ENCODE measurements at places on chromosomes 2 and 18. TPM values are rescaled to one million over a fixed set of nuclear protein-coding genes. Genes with fewer than 3 reads are reported as not detected.

The RFX8 gene
- 4.0 TPM for polyA plus RNA-seq

The HOXD8 gene
- polyA plus RNA-seq: 36.6 TPM

DNA sequence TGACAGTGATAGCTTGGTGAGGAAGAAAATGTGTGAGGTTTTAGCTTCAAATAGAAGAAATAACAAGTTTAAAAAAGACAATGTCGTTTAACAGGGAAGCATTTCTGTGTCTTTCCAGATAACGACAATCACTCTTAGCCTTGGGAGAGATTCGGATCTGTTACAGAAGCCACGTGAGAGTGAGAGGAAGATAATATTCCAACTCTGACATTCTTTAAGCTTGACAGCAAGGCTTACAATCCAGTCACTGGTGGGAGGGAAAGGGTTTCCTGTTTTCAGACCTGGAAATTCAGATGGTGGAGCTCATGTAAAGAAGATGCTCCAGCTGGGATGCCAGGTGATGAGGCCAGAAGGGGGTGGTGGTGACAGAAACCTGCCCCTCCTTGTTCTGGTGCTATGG lies 30.8 kb downstream of the FBXO48 start:
- peaks cover 22% of the 10 kb centered on the region for H3K4me1 ChIP-seq
- DNase-seq: no peak
- H3K27me3 ChIP-seq: no peaks in the 10 kb centered on the region
- peak overlapping the region; percentile 77 for H3K27ac ChIP-seq
- H3K36me3 ChIP-seq: no peaks in the 10 kb centered on the region

The DSG1 gene
- polyA plus RNA-seq: 5.4 TPM

DNA sequence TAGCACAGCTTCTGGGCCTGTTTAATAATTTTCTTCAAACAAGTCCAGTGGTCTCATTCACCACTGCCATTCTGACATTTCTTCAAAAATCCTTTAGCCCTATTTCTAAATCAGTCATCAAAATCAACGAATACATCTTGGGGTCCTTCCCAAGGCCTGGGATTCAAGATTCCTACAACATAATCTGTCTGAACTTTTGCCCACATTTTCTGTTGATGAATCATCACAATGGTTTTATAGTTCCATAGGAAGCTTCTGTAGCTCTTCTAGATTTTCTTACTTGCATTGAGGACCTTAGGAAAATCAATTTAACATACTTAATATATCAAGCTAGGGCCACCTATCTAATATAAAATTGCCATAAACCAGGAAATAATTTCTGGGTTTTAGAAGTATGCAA lies 811.8 kb upstream of the ACVR2A start:
- H3K36me3 ChIP-seq: no peaks in the 10 kb centered on the region
- H3K4me3 ChIP-seq: no peak overlapping the region
- H3K27me3 ChIP-seq: no peaks in the 10 kb centered on the region
- DNase-seq: no peak
- no peak overlapping the region for H3K27ac ChIP-seq

- no peaks in the 10 kb centered on the region for H3K27me3 ChIP-seq
- peaks cover 10% of the 10 kb centered on the region for H3K4me1 ChIP-seq
- no peak for DNase-seq
- no peak overlapping the region for H3K4me3 ChIP-seq
These were observed 18.8 kb downstream of the EPHA4 start for GRCh38 chr2:221553333-221553732.

The CD207 gene
- 1.5 TPM for polyA plus RNA-seq

The COL4A4 gene
- polyA plus RNA-seq: 3.4 TPM

The AP1S3 gene
- 2.6 TPM for polyA plus RNA-seq

GRCh38 chr2:113167115-113167932 lies 6.4 kb upstream of the PSD4 start:
- H3K36me3 ChIP-seq: no peaks in the 10 kb centered on the region
- DNase-seq: peak; percentile 79
- H3K4me3 ChIP-seq: no peak overlapping the region
- H3K27me3 ChIP-seq: no peaks in the 10 kb centered on the region
- H3K27ac ChIP-seq: peak overlapping the region; percentile 65

The TNFAIP6 gene
- 26.1 TPM for polyA plus RNA-seq

The UPP2 gene
- not detected for polyA plus RNA-seq

DNA sequence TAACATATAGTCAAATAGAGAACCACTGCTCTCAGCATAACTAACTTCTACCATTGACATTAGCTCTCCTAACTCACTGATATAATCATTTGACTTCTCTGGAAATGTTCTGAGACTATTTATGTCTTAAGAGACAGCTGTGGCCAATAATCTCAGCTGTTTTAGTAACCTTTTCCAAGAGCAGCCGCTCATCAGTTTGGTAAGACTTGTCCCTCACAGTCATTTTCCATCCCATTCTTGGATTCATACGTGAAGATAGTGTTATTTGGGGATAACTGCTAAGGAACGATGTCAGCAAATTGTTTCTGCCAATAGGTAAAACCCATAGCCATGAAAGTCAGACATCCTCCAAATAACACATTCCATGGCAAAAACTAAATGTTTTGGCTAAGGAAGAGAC lies 127.8 kb downstream of the LNPK start:
- no peak for DNase-seq
- no peaks in the 10 kb centered on the region for H3K27me3 ChIP-seq
- H3K4me3 ChIP-seq: no peak overlapping the region
- no peaks in the 10 kb centered on the region for H3K4me1 ChIP-seq

- peak overlapping the region; percentile 67 for H3K4me3 ChIP-seq
- DNase-seq: no peak
- no peak overlapping the region for H3K27ac ChIP-seq
- peaks cover 23% of the 10 kb centered on the region for H3K4me1 ChIP-seq
These were observed 607 bp upstream of the UBE2F start for GRCh38 chr2:237966250-237966564.

GRCh38 chr18:13809531-13810255 lies 14.3 kb upstream of the MC5R start:
- H3K4me3 ChIP-seq: no peak overlapping the region
- no peak for DNase-seq
- H3K4me1 ChIP-seq: no peaks in the 10 kb centered on the region
- no peaks in the 10 kb centered on the region for H3K36me3 ChIP-seq
- H3K27me3 ChIP-seq: no peaks in the 10 kb centered on the region

- no peak overlapping the region for H3K4me3 ChIP-seq
- H3K4me1 ChIP-seq: peaks cover 3% of the 10 kb centered on the region
- no peak for DNase-seq
- no peaks in the 10 kb centered on the region for H3K27me3 ChIP-seq
These were observed 160.4 kb upstream of the PID1 start for GRCh38 chr2:229431327-229431954.

DNA sequence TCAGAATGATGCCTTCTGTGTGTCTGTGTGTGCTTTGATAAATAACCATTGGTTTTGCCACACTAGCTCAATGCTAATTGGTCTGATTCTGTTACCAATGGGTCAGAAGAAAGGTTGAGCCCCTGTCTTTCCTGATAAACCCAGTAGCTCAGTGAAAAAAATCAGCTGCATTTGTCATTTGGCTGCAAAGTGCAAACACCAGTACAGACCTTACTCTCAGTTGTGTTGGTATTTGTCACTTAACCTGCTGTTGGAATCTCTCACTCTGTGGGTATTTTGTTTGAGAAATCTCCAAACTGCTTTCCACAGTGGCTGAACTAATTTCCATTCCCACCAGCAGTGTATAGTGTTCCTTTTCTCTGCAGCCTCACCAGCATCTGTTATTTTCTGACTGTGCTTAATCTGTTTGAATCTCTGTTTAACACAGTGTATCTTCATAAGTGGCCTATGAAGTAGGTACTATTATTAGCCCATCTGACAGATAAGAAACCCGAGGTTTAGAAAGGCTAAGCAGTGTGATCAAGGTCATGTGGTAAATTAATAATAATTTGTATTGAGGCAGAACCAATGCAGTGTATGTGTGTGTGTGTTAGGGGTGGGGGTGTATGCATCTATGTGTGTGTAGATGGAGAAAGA lies 26.7 kb downstream of the LIMS1 start:
- DNase-seq: no peak
- no peak overlapping the region for H3K27ac ChIP-seq
- H3K36me3 ChIP-seq: no peaks in the 10 kb centered on the region
- H3K4me3 ChIP-seq: no peak overlapping the region
- H3K27me3 ChIP-seq: no peaks in the 10 kb centered on the region

The STAT4 gene
- polyA plus RNA-seq: 59.4 TPM

The ACMSD gene
- 0.25 TPM for polyA plus RNA-seq

The TRIM54 gene
- polyA plus RNA-seq: 28.3 TPM

DNA sequence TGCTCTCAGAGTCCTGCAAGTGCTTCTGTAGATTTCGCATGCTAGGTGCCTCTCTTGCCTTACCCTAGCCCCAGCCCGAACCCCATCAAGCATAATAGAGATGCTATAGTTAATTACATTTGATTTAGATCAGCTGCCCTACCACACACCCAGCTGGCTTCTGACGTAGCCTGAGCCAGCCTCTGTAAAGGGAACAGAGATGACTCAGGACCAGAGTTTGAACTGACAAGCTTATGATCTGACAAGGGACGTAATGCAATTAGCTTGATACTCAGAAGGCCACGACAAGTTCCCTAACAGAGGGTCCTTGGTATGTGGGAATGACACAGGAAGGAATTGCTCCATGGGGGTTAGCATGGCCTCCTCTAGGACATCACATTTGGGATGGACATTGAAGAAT lies 126.6 kb downstream of the LRATD1 start:
- no peaks in the 10 kb centered on the region for H3K36me3 ChIP-seq
- no peaks in the 10 kb centered on the region for H3K4me1 ChIP-seq
- no peak for DNase-seq
- H3K27me3 ChIP-seq: no peaks in the 10 kb centered on the region
- no peak overlapping the region for H3K27ac ChIP-seq

GRCh38 chr18:2570772-2571199 lies 519 bp downstream of the METTL4 start:
- no peaks in the 10 kb centered on the region for H3K36me3 ChIP-seq
- DNase-seq: peak; percentile 84
- H3K27me3 ChIP-seq: no peaks in the 10 kb centered on the region
- H3K4me1 ChIP-seq: peaks cover 12% of the 10 kb centered on the region

- no peaks in the 10 kb centered on the region for H3K27me3 ChIP-seq
- H3K4me3 ChIP-seq: no peak overlapping the region
- no peaks in the 10 kb centered on the region for H3K4me1 ChIP-seq
- H3K27ac ChIP-seq: no peak overlapping the region
- no peaks in the 10 kb centered on the region for H3K36me3 ChIP-seq
- DNase-seq: no peak
These were observed 395.4 kb upstream of the ATP5MC3 start for GRCh38 chr2:175576875-175577274.

DNA sequence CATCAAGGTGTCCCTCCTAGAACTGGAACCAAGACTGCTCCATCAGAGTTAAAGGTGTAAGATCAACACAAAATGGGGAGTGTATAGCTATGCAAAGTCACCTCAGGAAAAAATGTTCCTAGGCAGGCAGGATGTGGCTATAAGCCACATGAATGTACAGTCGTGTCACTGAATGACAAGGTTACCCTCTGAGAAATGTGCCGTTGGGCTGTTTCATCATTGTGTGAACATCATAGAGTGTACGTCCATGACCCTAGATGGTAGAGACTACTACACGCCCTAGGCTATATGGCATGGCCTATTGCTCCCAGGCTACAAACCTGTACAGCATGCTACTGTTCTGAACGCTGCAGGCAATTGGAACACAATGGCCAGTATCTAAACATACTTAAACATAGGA lies 24.5 kb downstream of the TYMS start:
- H3K27me3 ChIP-seq: no peaks in the 10 kb centered on the region
- H3K27ac ChIP-seq: no peak overlapping the region
- H3K36me3 ChIP-seq: no peaks in the 10 kb centered on the region
- DNase-seq: no peak
- H3K4me1 ChIP-seq: no peaks in the 10 kb centered on the region
- no peak overlapping the region for H3K4me3 ChIP-seq

GRCh38 chr18:22674272-22674671 lies 256.6 kb upstream of the CTAGE1 start:
- no peaks in the 10 kb centered on the region for H3K4me1 ChIP-seq
- H3K36me3 ChIP-seq: no peaks in the 10 kb centered on the region
- no peak overlapping the region for H3K4me3 ChIP-seq

GRCh38 chr2:186751078-186751477 lies 57.2 kb downstream of the FAM171B start:
- no peaks in the 10 kb centered on the region for H3K27me3 ChIP-seq
- DNase-seq: no peak
- H3K4me1 ChIP-seq: no peaks in the 10 kb centered on the region
- H3K4me3 ChIP-seq: no peak overlapping the region
- no peaks in the 10 kb centered on the region for H3K36me3 ChIP-seq
- H3K27ac ChIP-seq: no peak overlapping the region

GRCh38 chr2:183408562-183408961 lies 284.3 kb downstream of the NUP35 start:
- H3K36me3 ChIP-seq: no peaks in the 10 kb centered on the region
- H3K27ac ChIP-seq: no peak overlapping the region
- no peak overlapping the region for H3K4me3 ChIP-seq

DNA sequence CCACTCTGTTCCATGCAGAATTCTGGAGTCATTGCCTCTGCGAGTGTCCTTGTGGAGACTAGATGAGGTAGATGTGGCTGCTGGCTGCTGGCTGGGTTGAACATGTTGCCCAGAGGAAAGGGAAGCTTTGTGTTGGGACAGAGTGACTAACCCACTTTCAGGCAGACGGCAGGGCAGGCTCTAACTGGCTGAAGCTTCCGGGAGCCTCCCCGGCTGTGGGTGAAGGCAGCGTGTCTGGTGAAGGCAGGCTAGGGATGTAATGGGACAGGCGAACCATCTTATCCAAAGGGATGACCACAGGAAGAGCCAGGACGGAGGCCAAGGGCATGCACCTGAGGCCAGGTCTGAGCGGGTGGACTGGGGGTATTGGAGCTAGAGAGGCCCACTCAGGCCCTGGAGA lies 16.0 kb downstream of the ASPRV1 start:
- no peak overlapping the region for H3K27ac ChIP-seq
- no peak for DNase-seq
- no peak overlapping the region for H3K4me3 ChIP-seq
- H3K4me1 ChIP-seq: peaks cover 8% of the 10 kb centered on the region

The DSC2 gene
- polyA plus RNA-seq: 2.7 TPM

The UGT1A8 gene
- polyA plus RNA-seq: not detected

The EPB41L3 gene
- polyA plus RNA-seq: 152 TPM
